ENCODE measurements at places on chromosomes 4 and X.

GRCh38 chr4:188305690-188306089, 166.4 kb downstream of the TRIML1 start:
- H3K4me3 ChIP-seq = no peak overlapping the region
- H3K36me3 ChIP-seq = no peaks in the 10 kb centered on the region
- H3K27ac ChIP-seq = no peak overlapping the region
- no peaks in the 10 kb centered on the region for H3K4me1 ChIP-seq

GRCh38 chr4:86762649-86763048, 86.5 kb downstream of the SLC10A6 start:
- H3K27ac ChIP-seq = no peak overlapping the region
- no peak overlapping the region for H3K4me3 ChIP-seq
- H3K4me1 ChIP-seq = no peaks in the 10 kb centered on the region
- H3K36me3 ChIP-seq = peaks cover 5% of the 10 kb centered on the region
- DNase-seq = peak; percentile 94

DNA sequence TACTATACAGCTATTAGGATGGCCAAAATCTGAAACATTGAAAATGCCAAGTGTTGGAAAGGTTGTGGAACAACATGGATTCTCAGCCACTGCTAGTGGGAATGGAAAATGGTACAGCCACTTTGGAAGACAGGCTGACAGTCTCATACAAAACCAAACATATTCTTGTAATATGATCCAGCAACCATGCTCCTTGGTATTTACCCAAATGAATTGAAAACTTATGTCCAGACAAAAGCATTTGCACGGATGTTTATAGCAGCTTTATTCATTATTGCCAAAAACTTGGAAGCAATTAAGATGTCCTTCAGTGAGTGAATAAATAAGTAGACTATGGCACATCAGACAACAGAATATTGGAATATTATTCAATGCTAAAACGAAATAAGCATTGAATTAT, 105.8 kb upstream of the DCLK2 start:
- no peak for DNase-seq
- no peaks in the 10 kb centered on the region for H3K27me3 ChIP-seq
- H3K36me3 ChIP-seq = no peaks in the 10 kb centered on the region
- H3K27ac ChIP-seq = no peak overlapping the region

- H3K4me1 ChIP-seq = no peaks in the 10 kb centered on the region
- DNase-seq = no peak
- no peaks in the 10 kb centered on the region for H3K36me3 ChIP-seq
- H3K4me3 ChIP-seq = no peak overlapping the region
- H3K27ac ChIP-seq = no peak overlapping the region
These were observed 50.2 kb downstream of the SMAD1 start for GRCh38 chr4:145531859-145532258.

DNA sequence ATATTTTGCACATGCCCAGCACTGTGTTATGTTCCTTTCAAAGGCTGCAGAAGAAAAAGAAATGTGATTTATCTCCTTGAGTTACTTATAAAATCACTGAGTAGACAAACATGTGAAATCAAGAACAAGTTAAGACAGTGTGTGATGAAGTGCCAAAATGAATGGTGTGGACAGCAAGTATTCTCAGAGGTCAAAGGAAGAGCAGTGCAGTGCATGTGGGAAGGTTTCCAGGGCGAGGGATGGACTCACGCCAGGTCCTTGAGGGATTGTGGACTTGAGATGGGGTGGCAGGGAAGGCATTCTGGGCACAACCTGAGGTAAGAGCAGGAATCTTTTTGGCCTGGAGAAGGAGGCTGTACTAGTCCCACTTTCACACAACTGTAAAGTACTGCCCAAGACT, 115.5 kb downstream of the FNIP2 start:
- H3K4me1 ChIP-seq = no peaks in the 10 kb centered on the region
- H3K4me3 ChIP-seq = no peak overlapping the region
- H3K27me3 ChIP-seq = no peaks in the 10 kb centered on the region
- no peak overlapping the region for H3K27ac ChIP-seq

- H3K27me3 ChIP-seq = no peaks in the 10 kb centered on the region
- no peak overlapping the region for H3K27ac ChIP-seq
- no peak overlapping the region for H3K4me3 ChIP-seq
- peaks cover 9% of the 10 kb centered on the region for H3K4me1 ChIP-seq
These were observed 117.3 kb downstream of the ENPP6 start for GRCh38 chr4:184100297-184100885.

DNA sequence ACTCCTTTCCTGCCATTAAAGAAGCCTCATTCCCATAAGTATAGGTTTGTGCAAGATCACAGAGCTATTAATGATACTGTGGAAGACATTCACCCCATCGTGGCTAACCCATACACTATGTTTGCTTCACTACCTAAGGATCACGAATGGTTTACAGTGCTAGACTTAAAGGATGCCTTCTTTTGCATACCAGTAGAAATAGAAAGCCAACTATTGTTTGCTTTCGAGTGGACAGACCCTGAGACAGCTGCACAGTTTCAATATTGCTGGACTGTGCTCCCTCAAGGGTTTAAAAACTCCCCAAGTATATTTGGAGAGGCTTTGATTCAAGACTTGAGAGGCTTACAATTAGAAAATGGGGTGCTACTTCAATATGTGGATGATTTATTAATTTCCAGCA, 16.0 kb upstream of the PAPSS1 start:
- H3K4me3 ChIP-seq = no peak overlapping the region
- DNase-seq = no peak
- no peaks in the 10 kb centered on the region for H3K27me3 ChIP-seq
- H3K27ac ChIP-seq = no peak overlapping the region

DNA sequence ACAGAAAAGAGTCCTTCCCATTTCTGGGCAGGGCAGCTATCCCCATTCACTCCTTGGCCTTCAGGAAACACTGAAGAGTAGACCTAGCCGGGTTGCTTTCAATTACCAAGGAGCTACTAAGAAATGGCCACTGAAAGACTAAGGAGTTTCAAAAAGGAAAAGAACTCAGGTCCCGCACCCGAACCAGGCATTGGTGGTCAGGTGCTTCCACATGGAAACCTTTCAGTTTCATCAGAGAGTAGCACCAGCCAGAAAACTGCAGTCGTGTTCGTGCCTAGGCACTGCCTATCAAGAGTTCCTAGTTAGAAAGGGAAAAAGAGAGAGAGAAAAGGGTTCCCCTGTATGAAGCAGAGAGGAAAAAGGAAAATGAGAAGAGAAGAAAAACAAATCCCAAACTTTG, 237.9 kb downstream of the KLHL4 start:
- no peak overlapping the region for H3K4me3 ChIP-seq
- no peaks in the 10 kb centered on the region for H3K27me3 ChIP-seq
- H3K4me1 ChIP-seq = peaks cover 3% of the 10 kb centered on the region
- DNase-seq = no peak

DNA sequence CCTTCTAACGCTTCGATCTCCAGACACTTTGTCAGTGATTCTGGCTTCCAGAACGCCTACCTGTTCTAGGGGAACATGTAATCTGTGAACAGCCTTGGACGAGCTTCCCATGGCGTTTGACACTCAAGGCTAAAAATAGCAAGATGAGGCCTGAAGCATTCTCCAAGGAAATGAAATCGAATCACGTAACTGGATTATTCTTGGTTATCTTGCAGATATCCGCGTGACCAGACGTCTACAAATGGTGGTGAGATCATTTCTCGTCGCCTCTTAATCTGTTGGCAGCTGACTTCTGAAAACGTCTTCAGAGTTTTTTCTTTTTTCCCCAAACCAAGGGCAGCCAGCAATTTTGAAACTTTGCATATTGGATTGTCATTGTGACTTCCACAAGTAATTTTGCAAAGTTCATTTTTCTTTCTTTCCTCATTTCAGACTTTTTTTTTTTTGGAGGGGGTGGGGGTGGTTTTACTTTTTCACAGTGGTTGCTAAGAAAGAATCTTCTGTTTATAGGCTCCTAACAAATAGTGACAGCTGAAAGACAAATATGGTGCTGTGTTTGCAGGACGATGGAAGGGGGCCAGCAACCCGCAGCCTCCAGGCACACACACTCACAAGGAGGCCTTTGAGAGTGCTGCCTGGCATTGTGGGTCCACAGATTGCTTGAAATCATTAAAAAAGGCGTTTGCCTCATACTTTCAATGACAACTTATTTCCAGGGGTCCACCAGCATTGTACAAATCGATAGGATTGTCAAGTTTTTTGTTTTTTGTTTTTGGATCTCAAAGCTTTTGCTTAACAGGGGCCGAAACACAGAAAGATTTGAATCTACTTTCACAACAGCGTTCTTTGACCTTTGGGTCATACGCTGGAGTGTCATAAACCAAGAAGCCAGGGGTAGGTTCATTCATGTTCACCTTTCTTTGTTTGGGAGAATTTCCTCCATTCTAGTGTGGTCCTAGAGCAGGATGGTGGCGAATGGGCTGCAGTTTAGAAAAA, 32.4 kb upstream of the PDLIM3 start:
- H3K27me3 ChIP-seq = no peaks in the 10 kb centered on the region
- H3K4me1 ChIP-seq = peaks cover 17% of the 10 kb centered on the region
- H3K36me3 ChIP-seq = no peaks in the 10 kb centered on the region
- H3K4me3 ChIP-seq = no peak overlapping the region
- peak overlapping the region; percentile 74 for H3K27ac ChIP-seq
- DNase-seq = peak; percentile 90

GRCh38 chrX:15908603-15909290, 54.1 kb upstream of the AP1S2 start:
- H3K36me3 ChIP-seq = no peaks in the 10 kb centered on the region
- H3K4me1 ChIP-seq = no peaks in the 10 kb centered on the region
- DNase-seq = no peak
- no peaks in the 10 kb centered on the region for H3K27me3 ChIP-seq
- no peak overlapping the region for H3K4me3 ChIP-seq
- H3K27ac ChIP-seq = no peak overlapping the region

DNA sequence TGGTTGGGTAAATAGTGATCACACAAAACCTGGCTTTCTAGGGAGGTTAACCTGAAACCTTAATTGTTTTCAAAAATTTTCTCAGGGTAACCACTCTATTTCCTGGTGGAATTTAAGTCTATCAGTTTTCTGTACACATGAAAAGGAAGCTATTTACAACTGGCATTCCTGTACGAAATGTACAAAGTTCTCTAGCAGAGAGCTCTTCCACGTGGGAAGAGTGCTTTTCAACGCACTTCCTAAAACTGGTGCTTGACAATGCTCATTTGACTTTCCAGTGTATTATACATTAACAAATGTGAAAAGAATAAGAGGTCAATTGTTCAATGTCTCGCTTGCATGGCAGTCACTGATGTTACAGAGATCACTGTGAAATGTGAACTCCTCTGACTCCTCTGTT, 2.8 kb upstream of the SOD3 start:
- H3K27me3 ChIP-seq = no peaks in the 10 kb centered on the region
- H3K4me1 ChIP-seq = peaks cover 5% of the 10 kb centered on the region
- no peaks in the 10 kb centered on the region for H3K36me3 ChIP-seq

- no peaks in the 10 kb centered on the region for H3K4me1 ChIP-seq
- no peaks in the 10 kb centered on the region for H3K36me3 ChIP-seq
- no peak overlapping the region for H3K4me3 ChIP-seq
These were observed 179.9 kb downstream of the KCNIP4 start for GRCh38 chr4:21768349-21769310.

GRCh38 chrX:65871671-65872311, 168.1 kb downstream of the VSIG4 start:
- peak; percentile 27 for DNase-seq
- no peaks in the 10 kb centered on the region for H3K36me3 ChIP-seq
- no peak overlapping the region for H3K27ac ChIP-seq

DNA sequence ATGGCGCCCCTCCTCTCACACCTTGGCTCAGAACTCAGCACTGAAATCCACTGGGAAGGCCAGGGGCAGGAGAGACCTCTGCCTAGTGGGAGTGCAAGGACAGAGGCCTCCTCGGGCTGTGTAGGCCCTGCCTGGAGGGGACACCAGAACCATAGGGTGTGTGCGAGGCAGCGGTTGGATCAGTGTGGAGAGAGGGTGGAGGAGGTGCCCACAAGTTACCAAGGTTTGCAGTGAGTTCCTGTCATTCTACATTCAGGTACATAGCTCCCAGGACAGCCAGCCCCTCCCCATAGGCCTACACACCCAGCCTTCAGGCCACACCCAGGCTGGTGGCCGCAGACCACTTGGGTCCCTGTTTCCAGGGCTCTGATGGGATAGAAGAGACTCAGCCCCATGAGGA, 19.2 kb upstream of the SPON2 start:
- H3K4me1 ChIP-seq = no peaks in the 10 kb centered on the region
- H3K4me3 ChIP-seq = no peak overlapping the region
- no peak for DNase-seq
- no peaks in the 10 kb centered on the region for H3K36me3 ChIP-seq
- no peak overlapping the region for H3K27ac ChIP-seq

- no peak overlapping the region for H3K27ac ChIP-seq
- no peaks in the 10 kb centered on the region for H3K36me3 ChIP-seq
- H3K4me3 ChIP-seq = no peak overlapping the region
- no peaks in the 10 kb centered on the region for H3K4me1 ChIP-seq
- no peaks in the 10 kb centered on the region for H3K27me3 ChIP-seq
- no peak for DNase-seq
These were observed 11.1 kb downstream of the TEX13A start for GRCh38 chrX:105209406-105209805.

GRCh38 chr4:38157592-38157991, 197.4 kb downstream of the PTTG2 start:
- peaks cover 5% of the 10 kb centered on the region for H3K4me1 ChIP-seq
- H3K27me3 ChIP-seq = no peaks in the 10 kb centered on the region
- H3K27ac ChIP-seq = no peak overlapping the region
- no peak overlapping the region for H3K4me3 ChIP-seq
- no peaks in the 10 kb centered on the region for H3K36me3 ChIP-seq
- no peak for DNase-seq

GRCh38 chr4:55553441-55554201, 6.9 kb upstream of the CLOCK start:
- no peaks in the 10 kb centered on the region for H3K27me3 ChIP-seq
- H3K4me3 ChIP-seq = no peak overlapping the region
- no peak overlapping the region for H3K27ac ChIP-seq
- H3K36me3 ChIP-seq = no peaks in the 10 kb centered on the region
- no peaks in the 10 kb centered on the region for H3K4me1 ChIP-seq
- peak; percentile 15 for DNase-seq

DNA sequence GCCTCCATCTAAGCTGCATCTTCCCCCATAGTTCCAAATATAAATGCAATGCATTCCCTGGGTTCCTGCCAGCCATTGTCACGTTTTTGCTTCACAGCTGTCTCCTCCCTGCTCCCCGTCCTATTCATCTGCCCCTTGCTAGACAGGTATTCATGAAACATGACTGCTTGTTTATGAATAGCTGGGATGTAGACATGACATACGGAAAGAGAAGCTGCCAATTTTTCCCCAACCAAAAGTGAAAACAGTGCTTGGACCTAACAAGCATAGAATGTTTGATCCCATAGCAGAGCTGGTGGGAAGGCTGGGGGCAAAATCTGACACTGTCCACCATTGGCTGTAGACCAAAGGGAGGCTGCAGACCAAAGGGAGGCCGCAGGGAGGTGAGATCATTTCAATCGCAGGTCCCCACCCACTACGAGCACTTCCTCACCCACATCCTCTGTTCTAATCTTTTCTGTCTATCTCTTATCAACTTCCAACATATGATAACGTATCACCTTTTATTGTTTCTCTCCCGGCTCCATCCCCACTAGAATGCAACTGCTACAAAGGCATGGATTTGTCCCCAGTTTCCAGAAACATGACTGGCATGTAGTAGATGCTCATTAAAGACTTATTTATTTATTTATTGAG, 8.5 kb upstream of the GYG2 start:
- H3K27me3 ChIP-seq = no peaks in the 10 kb centered on the region
- H3K4me1 ChIP-seq = no peaks in the 10 kb centered on the region
- no peak overlapping the region for H3K4me3 ChIP-seq
- no peak for DNase-seq

GRCh38 chr4:113997206-113997605, 17.8 kb upstream of the ARSJ start:
- no peak overlapping the region for H3K4me3 ChIP-seq
- H3K4me1 ChIP-seq = no peaks in the 10 kb centered on the region
- no peak overlapping the region for H3K27ac ChIP-seq
- H3K27me3 ChIP-seq = no peaks in the 10 kb centered on the region

GRCh38 chrX:38206542-38206941, 14.1 kb downstream of the SRPX start:
- DNase-seq = no peak
- H3K36me3 ChIP-seq = no peaks in the 10 kb centered on the region
- H3K27me3 ChIP-seq = no peaks in the 10 kb centered on the region
- H3K27ac ChIP-seq = no peak overlapping the region
- H3K4me1 ChIP-seq = no peaks in the 10 kb centered on the region
